ENCODE measurements at places on chromosomes 2 and 18.

GRCh38 chr2:125959047-125959446 lies 696.9 kb upstream of the GYPC start:
- DNase-seq, result no peak

- DNase-seq, result no peak
Observed at GRCh38 chr2:231605607-231606091, 13.0 kb downstream of the TEX44 start.

DNA sequence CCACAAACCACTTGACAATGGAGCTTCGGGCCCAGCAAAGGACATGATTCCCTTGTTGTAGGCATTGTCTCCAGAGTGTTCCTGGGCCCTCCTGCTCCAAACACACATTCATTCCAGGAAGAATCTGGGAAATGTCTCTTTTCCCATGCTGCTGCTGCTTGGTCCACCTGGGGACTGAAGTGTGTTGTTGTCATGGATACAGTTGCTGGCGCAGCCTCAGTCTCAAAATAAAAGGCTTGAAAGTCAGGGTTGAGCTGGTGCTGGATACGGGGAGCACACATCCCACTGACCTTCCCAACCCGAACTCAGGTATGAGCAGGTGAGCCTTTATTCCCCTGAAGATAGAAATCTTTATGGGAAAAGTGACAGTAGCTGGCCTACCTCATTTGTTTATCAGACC lies 30.6 kb upstream of the SPP2 start:
- DNase-seq, result no peak

DNA sequence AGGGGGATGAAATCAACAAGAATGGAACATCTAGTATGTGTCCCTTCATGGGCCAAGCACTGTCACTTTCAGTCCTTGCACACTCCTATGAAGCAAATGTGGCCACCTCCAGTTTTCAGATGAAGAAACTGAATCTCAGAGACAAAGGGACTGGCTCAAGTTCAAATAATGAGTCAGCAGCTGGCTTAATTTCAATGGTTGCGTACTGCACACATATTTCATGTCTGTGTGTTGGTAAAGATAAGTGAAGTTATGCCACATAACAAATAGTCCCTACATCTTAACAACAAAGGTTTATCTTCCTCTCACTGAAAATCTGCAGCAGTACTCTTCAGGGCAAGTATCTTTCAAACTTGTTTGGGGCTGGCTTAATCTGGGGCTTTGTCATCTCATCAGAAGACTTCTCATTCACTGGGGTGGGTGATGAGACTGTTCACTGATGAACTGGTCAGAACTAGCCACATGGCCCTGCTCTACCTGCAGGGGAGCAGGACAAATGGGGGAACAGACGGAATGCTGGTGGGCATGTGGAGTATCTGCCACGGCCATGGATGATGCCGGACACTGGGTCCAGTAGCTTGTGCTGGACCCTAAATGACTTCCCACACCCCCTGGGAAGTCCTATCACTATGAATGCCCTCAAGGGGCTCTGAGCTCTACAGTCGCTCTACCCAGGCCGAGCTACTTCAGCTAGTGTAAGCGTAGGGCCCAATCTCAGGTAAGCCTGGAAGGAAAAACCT lies 263.2 kb downstream of the CYP26B1 start:
- DNase-seq, result no peak

DNA sequence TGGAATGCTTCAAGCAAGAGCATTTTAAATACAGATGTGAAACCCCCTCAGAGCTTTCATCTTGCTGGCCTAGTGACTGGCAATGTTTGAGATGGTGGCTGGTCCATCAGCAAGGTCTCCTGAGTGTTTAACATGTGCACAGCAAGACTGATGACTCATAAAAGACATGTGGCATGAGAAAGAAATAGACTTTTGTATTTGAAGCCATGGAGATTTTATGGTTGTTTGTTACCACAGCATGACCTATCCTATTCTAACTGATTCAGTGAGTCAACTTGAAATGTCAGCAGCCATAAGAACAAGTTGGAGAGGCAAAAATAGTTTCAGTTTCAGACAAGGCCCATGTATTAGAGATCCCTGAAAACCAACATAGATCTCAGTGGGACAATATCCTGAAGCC lies 154.7 kb upstream of the LYPD1 start:
- DNase-seq, result no peak

- DNase-seq, result no peak
Observed at GRCh38 chr18:54843314-54843713, 15.0 kb downstream of the RAB27B start.

GRCh38 chr2:38091760-38092159 lies 15.8 kb upstream of the CYP1B1 start:
- no peak for DNase-seq

DNA sequence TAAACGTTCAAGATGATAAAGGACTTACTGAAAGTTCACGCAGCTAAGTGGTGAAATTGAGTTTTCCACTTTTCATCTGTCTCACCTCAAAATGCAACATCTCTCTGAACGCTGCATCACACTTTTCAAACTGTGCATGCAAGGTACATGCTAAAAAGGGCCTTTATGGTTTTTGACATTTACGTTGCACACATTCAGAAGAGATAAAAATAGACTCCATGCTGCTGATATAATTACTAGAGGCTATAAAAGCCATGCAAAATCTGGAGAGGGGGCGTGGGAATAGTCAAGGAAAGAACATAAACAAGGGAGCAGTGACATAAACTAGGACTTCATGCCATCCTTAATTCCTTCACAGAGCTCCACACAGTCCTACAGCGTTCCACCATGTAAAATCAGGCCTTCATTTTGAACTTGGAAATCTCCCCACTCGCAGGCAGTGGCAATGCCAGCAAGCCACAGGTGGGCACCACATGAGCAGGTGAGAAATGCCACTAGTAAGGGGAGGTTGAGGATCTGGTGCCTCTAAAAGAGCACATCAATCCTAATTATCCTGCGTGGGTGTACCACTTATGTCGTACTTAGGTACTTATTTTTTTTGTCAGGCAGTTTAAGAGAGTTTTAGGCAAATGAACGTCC lies 71.4 kb downstream of the ZEB2 start:
- DNase-seq, result no peak

GRCh38 chr18:22694954-22695353 lies 238.2 kb upstream of the RBBP8 start:
- DNase-seq, result no peak

DNA sequence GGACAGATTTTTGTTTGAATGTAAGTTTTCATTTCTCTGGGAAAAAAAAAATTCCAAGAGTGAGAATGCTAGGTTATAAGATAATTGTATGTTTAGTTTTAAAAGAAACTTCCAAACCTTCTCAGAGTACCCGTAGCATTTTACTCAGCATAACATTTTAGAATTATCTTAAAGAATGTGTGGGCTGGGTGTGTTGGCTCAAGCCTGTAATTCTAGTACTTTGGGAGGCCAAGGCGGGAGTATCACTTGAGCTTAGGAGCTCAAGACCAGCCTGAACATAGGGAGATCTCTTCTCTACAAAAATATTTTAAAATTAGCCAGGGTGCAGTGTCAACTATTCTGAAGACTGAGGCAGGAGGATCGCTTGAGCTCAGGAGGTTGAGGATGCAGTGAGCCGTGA lies 57.4 kb upstream of the RMP24 start:
- no peak for DNase-seq

- no peak for DNase-seq
Observed at GRCh38 chr18:49616618-49617328, 54.9 kb downstream of the LIPG start.

DNA sequence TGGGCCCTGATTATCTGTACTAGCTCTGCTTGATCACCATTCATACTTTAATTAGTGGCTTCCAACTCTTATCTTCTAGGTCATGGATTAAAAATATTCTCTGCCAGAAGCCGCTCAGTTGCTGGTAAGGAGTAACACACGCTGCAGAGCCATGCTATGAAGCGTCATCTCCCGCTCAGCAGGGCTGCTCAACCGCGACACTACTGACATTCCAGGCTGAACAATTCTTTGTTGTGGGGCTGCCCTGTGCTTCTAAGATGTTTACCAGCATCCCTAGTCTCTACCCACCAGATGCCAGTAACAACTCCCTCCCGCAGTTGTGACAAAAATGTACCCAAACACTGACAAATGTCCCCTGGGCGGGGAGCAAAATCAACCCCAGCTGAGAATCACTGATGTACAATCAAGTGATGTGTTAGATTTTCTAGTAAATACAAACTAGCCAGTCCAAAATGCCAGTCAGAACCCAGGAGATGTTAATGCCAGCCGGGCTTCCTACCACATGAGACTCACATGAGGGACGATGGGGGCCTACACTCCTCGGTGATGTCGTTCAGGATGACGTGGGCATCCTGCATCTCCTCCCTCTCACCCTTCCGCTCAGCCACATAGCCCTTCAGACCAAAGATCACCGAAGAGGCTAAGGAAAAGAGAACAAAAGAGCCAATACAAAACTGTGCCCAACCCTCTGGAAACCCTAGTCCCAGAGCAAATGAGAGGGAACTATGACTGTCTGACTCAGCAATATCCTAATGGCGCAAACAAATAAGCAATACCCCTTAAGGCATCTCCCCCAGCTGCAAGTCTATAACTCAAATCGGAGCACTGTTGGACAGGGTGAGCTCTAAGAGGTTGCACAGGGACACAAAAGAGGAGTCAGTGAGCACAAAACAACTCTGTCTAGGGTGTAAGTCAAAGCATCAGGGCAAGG lies 15.6 kb downstream of the ILKAP start:
- DNase-seq, result no peak

DNA sequence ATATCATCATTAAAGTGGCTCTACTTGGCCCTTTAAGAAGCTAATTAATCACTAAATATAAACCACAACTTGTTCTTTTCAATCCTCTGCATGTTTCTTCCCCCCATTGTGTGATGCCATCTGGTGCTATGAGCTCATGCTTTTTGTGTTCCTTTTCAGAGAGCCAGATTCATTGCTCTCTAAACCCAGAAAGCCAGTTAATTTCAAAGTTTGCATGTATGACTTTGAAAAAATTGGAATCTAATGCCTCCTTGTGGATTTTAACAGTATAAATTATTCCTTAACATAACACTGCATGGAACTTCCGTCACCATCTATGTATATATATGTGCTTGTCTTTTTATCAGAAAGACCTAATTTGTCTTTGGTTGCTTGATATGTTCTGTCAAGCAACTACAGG lies 31.1 kb downstream of the TMEM178A start:
- DNase-seq, result no peak

GRCh38 chr2:105521176-105521575 lies 122.3 kb upstream of the FHL2 start:
- DNase-seq, result no peak

- no peak for DNase-seq
Observed at GRCh38 chr2:219470429-219470828, 28.3 kb upstream of the GMPPA start.

- DNase-seq, result peak; percentile 1
Observed at GRCh38 chr2:39780825-39781600, 2.0 kb upstream of the THUMPD2 start.

- peak; percentile 74 for DNase-seq
Observed at GRCh38 chr2:20822535-20823490, at the start of gene LDAH. Gene LDAH (minus strand): TSS chr2:20823101. CDS start chr2:20801463, 21,638 bp downstream.

GRCh38 chr2:7722212-7722910 lies 805.1 kb downstream of the RNF144A start:
- DNase-seq, result no peak

GRCh38 chr2:234611209-234611608 lies 114.3 kb upstream of the ARL4C start:
- DNase-seq, result no peak

GRCh38 chr2:228731517-228731916 lies 539.6 kb downstream of the PID1 start:
- DNase-seq, result no peak

GRCh38 chr2:15725101-15725781 lies 133.6 kb downstream of the DDX1 start:
- DNase-seq, result no peak

DNA sequence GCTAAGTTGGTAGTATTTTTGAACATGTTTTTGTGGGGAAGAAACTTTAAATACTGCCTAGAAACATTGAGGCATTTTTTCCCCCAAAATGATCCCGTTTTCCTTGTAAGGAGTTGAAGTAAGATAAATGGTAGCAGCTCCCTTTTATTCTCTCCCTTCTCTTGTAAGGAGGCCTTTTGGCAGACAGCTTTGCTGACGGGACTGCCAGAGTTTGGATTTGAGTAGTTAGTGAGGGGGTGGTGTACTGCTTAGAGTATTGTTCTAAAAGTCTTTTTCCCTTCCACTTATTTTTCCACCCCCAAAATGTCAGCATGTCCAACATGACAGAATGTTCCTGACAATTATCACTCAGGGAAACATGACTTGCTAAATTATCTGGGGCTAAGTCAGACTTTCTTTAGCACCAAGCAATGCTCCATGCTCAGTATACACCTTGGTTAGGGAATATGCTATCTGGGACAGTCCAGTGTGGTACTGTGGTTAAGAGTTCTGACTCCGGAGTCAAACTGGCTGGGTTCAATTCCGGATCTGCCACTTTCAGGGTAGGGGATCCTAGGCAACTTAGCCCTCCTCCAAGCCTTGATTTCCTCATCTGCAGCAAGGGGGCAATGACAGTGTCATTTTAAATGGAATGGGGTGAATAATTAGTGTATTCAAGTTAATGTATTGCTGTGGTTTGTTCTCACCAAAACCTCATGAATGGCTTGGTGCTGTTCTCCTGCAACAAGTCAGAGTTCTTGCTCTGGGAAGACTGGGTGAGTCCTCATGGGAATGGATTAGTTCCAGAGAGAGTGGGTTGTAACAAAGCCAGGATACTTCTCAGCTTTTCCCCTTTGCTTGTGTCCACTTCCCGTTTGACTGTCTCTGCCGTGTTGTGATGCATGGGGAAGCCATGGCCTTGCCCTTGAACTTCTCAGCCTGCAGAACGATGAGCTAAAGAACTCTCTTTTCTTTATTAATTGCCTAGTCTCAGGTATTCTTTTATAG lies 116.2 kb downstream of the TANC1 start:
- DNase-seq, result no peak

- no peak for DNase-seq
Observed at GRCh38 chr2:120388222-120389035, 42.5 kb downstream of the INHBB start.

DNA sequence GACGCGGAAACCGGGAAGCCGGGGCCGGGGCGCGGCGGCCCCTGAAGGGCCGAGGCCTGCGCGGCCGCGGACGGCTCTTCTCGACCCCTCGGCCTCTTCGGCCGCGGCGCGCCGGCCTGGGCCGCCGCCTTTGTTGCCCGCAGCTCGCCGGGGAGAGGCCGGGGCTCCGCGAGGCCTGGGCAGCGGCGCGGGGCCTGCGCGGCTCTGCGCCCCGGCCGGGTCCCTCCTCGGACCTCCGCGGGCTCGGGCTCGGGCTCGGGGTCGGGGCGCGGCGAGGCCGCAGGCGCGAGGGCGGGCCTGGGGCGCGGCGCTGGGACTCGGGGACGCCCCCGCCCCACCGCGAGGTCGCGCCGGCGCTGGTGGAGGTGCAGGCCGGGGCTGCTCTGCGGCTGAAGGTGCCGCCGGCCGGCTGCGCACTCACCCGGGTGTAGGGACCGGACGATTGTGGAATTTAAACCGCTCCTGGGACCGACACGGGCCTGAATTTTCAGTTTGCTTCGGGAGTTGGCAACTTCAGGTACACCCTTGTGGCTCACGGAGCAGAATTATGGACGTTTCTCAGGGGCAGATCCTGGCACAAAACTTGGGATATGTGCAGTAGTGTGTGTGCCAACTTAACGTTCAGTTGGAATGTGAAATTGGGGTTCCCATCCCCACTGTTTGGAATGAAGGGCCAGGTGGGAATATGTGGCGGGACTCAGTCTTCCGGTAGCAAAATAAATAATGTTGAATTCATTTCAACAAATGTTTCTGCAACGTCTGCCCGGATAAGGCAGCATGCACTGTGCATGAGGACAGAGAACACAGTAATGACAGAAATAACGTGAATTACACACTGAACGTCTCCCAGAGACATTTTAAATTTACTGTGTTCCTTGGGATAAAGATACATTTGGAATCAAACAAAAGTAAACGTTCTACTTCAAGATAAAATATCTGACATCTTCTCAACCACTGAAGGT lies 787 bp downstream of the SOCS6 start:
- DNase-seq, result no peak

- DNase-seq, result no peak
Observed at GRCh38 chr2:169561364-169561763, 12.3 kb downstream of the FASTKD1 start.

Measured in CD4-positive, alpha-beta T cell treated with Interleukin-6 at 100 ng/mL for 8 hours (primary cell).